ENCODE measurements at places on chromosomes 11 and 22.

DNA sequence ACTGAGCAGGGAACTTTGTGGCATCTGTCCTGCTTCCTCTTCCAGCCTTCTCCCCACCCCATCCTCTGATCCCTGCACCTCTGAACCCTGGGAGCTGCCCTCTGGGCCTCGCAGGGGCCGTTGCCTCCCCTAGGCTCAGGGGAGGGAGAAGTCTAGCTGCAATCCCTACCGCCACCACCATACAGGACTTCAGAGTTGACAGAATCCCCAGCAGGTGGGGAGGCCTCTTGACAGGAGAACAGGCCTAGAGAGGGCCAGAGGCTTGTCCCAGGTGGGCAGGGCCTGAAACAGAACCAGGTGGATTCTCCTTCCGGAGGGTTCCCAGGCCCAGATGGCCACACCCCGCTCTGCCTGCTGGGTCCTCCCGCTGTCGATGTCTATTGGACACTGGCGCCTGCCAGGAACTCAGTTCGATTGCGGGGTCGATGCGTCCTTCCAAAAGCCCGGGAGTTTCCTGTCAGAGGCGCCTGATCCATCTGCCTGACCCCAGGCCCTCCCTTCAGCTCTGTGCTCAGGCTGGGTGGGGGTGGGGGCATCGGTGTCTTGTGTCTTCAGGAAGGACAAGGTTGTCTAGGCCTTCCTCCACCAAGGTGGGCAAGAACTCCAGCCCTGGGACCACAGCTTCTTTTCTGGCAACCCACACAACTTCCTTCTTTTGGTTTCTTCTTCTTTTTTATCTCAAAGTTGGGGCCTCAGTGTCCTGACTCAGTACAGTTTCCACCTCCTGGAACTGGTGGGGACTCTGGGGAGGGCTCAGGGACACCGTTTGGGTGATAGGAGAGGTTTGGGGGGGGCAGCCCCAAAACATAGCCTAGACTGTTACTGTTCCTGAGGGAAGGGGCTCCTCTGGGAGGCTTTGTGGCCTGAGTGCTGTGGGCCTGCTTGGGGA is 6.4 kb downstream of the STARD10 start:
- DNase-seq, result no peak

- no peak for DNase-seq
Measured at GRCh38 chr22:40638261-40638660, 1.7 kb upstream of the MRTFA start.

DNA sequence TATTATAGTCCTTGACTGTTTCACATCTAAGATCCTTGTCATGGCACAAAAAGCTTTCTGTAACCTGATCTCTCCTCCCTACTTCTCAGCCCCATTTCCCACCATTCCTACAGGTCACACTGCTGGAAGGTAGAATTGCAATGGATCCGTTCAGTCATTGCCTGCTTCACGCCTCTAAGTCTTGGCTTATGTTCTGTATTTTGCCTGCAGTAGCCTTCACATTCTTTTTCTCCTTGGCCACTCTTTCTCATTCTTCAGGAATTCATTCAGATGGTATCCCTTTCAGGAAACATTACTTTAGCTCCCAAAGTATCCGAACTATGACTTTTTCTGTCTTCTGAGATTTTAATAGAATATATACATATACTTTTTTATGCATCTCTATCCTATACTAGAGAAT is 731.5 kb downstream of the NTM start:
- DNase-seq, result no peak

DNA sequence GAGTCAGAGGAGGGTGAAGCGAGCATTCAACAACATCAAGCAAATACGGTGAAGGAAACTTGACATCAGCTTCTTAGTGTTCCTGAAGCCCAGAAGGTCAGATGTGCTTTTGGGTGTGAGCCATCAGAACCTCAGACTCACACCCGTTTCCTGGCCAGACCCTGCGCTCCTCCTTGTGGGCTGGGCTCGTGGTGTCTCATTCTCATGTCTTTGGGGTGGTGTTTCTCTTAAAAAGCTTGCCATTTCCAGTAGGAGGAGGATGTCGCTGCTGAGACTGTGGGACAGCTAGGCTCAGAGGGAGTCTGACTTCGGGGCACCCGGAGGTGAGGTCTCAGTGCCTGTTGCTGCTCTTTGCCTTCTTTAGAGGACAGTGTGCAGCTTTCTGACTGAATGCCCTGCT is 24.2 kb downstream of the PPFIBP2 start:
- no peak for DNase-seq

- no peak for DNase-seq
Measured at GRCh38 chr22:37922191-37922590, 16.1 kb downstream of the MICALL1 start.

- DNase-seq, result no peak
Measured at GRCh38 chr11:122782222-122782621, 56.1 kb upstream of the CRTAM start.

DNA sequence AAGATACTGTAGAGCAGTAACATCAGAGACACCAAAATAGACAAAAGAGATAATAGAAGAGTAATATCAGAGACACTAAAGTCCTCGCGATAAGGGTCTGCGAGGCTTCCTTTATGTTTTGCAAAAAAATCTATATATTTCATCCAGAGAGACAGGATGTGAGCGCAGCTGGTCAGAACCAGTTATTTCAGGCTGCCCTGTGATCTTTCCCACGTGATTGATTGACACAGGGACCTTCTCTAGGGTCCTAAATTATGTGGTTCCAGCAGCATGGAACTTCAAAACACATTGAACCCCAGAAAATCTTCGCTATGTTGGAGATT is 118.0 kb downstream of the KCNQ1 start:
- DNase-seq, result no peak

DNA sequence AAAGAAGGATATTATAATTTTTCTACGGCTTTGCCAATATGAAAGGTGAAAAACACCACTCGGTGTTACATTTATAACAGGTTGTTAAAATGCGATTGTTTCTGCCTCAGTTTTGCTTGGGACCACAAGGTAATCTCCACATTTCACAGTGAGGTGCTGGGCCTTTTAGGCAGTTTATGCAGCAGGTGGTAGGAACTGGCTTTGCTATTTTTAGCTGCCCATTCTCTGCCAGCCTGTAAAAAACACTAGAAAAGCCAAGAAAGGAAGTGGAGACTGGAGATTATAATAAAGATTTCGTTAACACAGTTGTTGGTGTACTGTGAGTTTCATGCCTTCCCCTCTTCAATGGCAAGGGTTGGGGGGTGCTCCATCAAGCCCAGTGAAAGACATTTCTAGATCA is 8.0 kb upstream of the MRPL16 start:
- no peak for DNase-seq

- DNase-seq, result no peak
Measured at GRCh38 chr11:16924826-16925560, 89.2 kb downstream of the PLEKHA7 start.

Measured in activated CD4-positive, alpha-beta T cell treated with anti-CD3 and anti-CD28 coated beads, Interleukin-2, amount 50 U/mL, for 48 hours (primary cell).